ENCODE measurements at places on chromosomes 3 and 15. TPM values are rescaled to one million over a fixed set of nuclear protein-coding genes. Genes with fewer than 3 reads are reported as not detected.
A peak's percentile ranks its signal among the peaks of the same experiment; 100 is the strongest.

Gene GCNT3
- total RNA-seq: 0.29 TPM

DNA sequence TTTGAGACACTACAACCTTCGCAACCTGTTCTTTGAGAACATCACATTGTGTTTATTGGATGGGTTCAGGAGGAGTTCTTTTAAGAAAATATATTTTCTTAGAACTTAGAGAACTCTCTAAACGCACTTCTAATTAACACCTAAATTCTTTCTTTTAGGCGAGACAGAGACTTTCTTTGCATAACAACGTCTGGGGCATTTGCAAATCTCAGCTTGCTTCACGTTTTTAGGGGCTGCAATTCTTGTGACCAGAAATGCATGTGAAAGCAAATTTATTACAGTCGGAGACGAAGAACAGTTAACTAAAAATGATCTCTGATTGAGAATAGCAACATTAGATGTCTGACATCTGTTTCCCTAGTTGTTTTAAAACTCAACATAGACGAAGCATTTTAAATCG, 568.3 kb upstream of the ZNF717 start:
- no peak for DNase-seq

Gene PLSCR1
- total RNA-seq: 25.0 TPM

DNA sequence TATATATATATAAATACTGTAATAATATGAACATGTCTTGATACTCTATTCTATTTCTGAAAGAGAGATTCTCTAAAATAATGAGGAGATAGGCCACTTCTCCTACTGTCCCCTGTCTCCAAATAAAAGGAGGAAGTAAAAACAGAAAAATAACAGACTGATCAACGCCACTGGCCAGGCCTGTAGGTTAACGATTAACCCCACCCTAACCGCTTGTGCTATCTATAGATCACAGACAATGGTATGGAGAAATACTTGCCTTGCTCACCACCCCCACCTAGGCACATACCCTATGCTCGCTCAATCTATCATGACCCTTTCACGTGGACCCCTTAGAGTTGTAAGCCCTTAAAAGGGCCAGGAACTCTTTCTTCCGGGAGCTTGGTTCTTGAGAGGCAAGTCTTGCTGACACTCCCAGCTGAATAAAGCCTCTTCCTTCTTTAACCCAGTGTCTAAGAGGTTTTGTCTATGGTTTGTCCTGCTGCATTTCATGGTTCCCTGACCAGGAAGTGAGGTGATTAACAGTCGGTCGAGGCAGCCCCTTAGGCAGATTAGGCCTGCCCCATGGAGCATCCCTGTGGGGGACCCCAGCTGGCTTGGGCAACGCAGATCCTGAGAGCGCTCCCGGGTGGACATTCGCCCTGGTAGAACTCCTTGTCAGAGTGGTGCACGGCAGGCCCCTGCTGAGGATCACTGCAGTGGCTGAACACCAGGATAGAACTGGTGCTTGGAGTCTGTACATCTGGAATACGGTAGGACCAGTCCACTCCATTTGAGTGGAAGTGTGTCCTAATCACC, 521.8 kb upstream of the CNTN3 start:
- DNase-seq: no peak

- no peak for DNase-seq
These were observed 28.8 kb downstream of the CYP8B1 start for GRCh38 chr3:42846685-42847522.

Gene P2RY1
- total RNA-seq: 2.2 TPM

- no peak for DNase-seq
These were observed 9.3 kb downstream of the RAB7A start for GRCh38 chr3:128735287-128735686.

Gene UROC1
- total RNA-seq: not detected

GRCh38 chr3:136893848-136894443, 31.9 kb downstream of the NCK1 start:
- peak; percentile 1 for DNase-seq

DNA sequence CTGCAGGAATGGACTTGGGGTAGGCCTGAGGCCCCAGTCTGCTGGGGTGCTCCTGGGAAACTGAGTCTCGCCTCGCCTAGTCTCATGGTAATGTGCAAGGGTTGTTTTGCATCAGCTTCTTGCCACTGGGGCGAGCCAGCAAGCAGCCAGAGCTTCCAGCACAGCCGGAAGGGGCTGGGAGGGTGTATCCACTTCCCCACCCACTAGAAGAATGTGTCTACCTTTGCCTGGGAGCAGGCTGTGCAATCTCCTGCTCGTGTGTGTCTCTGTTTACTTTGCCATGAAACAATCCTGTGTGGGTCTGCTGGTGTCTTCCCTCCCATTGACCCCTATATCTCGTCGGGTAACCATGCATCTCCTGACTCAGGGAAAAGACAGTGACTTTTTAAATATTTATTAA, 21.8 kb upstream of the ERICH6 start:
- DNase-seq: no peak

Gene FNDC3B
- 51.4 TPM for total RNA-seq

Gene PAQR5
- total RNA-seq: 8.8 TPM

DNA sequence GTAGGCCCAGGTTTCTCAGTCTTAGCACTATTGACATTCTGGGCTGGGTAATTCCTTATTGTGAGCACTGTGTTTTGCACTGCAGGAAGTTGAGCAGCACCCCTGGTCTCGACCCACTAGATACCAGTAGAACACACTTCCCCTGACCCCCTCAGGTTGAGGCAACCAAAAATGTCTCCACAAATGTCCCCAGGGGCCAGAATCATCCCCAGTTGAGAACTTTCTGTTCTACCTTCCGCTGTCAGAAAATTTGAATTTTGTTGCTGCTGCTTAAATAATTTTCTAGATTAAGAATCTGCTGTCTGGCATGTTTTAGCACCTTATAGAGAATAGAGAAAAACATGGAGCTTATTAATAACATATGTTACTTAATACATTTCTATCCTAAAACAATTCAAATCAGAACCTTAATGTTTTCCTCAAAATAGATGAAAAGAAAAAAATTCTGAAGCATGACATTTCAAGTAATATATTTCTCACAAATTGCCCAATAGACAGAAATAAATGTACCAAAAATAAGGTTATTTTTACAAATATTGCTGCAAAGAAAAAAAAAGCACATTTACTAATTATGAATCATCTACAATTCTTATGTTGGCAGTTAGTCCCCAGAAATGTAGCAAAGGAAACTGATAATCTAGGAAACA, 13.2 kb upstream of the THRB start:
- DNase-seq: no peak

Gene SCAANT1
- total RNA-seq: not detected

DNA sequence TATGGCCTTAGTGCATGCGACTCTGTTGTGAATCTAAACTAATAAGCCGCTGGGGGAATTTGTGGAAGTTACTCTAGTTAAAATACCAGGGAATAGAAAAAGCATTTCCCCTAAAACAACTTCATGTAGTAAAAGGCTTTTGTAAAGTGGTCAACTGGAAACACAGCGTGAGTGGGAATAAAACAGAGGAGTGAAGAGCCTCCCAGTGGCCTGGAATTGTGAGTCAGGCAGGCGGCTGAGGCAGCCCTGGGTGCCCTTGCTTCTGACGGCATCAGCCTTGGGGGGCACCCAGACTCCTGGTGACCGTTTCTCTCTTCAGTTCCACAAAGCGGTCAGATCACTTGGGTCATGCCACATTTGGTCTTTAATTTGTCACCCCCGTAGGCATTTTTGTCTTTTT, 108.4 kb downstream of the GHSR start:
- DNase-seq: no peak

DNA sequence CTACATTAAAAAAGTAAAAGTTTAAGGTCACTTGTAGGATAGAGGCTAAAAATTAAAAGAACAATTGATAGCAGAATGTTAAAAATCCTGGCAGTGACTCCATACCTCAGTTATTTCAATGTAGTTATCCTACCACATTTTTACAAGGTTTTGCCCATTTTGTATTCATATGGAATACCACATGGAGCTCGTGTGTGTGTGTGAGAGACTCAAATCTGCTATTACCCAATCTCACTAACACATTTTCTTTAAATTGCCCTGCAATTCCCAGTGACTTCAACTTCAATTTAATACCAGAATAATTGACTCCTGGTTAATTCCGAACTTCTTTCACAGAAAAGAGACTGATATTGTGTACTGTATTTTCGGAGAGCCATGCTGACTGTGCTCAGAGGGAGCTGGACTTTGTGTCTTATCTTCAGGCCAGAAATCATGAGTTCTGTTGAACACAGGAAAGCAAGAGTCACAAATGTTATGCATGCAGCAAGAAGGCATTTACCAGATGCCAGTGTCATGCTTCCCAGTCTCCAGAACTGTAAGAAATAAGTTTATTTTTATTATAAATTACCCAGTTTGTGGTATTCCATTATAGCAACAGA, 529.0 kb upstream of the NECTIN3 start:
- DNase-seq: no peak

- no peak for DNase-seq
These were observed 469 bp downstream of the MAP6D1 start for GRCh38 chr3:183824761-183825455.

Gene MON1A
- 10.8 TPM for total RNA-seq

DNA sequence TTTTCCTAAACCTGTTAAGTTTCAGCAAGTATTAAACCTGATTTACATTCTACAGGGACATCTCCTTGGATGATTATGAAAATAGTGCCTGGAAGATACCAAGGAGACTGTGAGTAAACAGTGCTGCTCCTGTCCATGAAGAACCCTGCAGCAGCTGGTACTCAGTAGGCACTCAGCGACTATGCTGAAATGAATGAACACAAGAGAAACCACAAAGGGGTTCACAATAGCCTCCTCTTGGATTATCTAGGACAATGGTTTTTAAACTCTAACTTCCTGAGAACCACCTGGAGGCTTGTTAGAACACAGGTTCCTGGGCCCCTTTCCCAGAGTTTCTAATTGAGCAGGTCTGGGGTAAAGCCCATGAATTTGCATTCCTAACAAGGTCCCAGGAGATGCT, 488.4 kb upstream of the UBE2E2 start:
- DNase-seq: no peak

- DNase-seq: no peak
These were observed 142.8 kb downstream of the NTRK3 start for GRCh38 chr15:88113613-88114308.

DNA sequence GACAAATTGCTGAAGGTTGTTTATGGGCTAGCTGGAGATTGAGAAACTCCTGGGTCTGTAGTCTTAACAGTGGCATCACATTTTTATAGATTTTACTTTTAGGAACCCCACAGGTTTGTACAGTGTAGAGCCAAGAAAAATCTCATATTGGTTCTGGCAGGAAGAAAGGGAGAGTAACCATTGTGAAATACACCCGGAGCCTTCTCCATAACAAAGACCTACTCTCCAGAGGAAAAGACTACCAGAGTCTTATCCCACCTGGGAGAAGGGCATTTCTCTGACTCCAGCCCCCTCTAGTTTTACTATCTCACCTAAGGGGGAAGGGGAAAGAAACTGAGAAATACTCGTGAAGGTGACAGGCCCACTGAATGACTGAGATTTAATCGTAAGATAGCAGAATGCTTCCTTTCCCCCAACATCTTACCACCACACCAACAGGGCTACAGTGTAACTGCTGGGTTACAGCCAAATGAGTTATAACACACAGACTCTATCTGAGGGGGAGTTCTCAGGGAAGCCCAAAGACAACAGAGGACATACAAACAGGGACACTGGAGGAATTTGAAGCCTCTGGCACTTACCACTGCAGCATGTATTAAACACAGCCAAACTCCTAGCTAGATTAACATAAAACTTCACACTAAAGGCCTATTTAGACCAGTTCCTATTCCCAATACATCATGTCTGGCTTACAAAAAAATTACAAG, 56.1 kb downstream of the SYN2 start:
- DNase-seq: no peak
